ENCODE measurements at places on chromosomes 11 and 22.
A peak's percentile ranks its signal among the peaks of the same experiment; 100 is the strongest.

GRCh38 chr11:770642-771616, 6.4 kb downstream of the GATD1 start:
- no peak for DNase-seq

- DNase-seq: no peak
Observed at GRCh38 chr11:78432058-78432515, 14.5 kb upstream of the GAB2 start.

- DNase-seq: peak; percentile 33
Observed at GRCh38 chr11:68469122-68469521, 8.6 kb downstream of the PPP6R3 start.

GRCh38 chr11:118290923-118291322, 13.6 kb upstream of the CD3E start:
- peak; percentile 11 for DNase-seq

GRCh38 chr11:125720781-125721180, 25.3 kb upstream of the PATE1 start:
- no peak for DNase-seq

DNA sequence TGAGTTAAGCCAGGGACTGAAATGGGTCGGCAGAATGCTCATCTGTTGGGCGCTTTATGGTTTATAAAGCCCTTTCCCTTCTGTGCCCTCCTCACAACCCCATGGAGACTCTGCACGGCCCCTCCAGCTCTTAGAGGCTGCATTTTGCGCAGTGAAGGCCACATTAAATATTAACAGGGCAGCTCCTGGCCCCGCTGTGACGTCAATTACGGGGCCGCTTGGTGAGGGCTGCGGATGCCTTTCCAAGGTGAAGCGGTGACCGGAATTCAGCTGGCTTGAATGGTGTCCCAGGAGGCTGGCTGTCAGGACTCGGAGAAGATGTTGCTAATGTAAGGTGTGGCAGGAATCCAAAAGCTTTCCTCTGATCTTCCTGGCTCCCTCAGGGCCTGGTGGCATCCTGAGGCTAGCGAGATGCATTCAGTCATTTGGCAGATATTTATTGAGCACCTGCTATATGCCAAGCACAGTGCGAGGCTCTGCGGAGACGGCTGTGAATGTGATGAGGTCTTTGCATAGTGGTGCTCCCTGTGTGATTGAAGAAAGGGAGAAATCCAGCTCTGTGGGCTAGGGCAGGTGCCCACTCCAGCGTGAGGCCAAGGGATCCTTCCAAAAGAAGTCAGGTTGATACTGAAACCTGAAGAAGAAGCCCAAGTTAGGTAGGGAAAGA, 10.4 kb upstream of the YWHAH start:
- DNase-seq: no peak

DNA sequence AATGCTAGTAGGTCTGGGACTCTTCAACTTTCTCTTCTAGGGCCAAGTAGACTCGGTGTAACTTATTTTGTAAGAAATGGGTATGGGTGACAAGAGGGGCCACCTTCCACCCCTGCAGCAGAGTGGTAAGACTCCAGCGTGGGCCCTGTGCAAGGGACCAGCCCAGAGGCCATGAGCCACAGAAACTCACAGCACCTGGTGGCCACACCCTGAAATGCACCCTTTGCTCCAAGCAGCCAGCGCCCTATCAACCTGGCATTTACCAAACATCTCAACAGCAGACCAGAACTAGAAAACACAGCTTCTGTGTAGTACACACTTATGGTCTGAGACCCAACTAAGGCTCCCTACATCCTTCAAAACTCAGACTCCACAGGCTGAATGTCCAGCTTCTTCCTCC, 5.7 kb downstream of the CDCA5 start:
- DNase-seq: peak; percentile 56

DNA sequence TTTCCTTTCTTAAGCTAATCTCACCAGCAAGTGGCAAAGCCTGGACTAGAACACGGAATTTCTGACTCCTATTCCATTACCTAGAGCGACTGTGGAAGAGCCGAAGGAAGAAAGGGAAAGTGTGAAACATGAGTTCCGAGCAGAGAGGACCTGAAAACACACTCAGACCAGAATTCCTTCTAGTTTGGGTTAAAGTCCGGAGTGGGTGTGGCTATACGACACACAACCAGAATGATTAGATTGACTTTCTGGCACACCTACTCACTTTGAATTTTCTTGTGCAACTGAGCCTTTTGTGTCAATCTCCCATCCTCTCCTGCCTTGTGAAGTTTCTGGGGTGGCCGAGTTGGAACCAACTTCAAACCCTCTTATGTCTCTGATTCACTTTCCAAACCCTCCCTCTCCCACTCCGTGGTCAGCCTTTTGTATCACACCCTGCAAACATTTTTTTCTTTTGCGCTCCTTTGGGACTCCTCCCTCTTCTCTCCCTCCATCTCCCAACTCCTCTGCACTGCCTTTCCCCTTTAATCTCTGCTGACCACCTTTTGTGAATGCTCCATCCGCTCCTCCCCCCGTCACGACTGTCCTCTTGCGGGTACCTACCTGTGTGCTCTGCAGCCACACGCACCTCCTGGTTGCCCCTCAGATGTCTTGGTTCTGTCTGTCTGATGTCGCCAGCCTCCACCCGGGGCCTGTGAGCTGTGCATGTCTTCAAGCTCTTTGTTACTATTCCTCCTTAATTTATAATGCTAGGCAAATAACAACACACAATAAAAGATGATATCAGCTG, 86.3 kb upstream of the BLID start:
- peak; percentile 86 for DNase-seq

GRCh38 chr11:34379079-34379478, 21.3 kb upstream of the ABTB2 start:
- peak; percentile 36 for DNase-seq

DNA sequence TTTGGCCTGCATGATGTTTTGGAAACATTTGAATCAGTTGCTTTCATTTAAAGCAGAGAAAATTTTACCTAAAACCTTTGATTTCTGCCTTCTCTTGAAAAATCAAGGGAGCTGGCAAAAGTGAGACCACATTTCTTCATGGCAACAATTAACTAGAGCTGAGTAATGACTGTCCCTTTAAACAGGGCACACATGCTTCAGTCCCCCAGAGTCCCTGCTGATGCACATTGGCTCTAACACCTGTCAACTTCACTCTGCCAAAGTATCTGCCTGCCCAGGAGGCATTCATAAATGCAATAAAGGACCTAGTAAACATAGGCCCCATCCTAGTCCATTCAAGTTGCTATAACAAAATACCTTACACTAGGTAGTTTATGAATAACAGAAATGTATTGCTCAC, 87.1 kb upstream of the LDLRAD3 start:
- no peak for DNase-seq

GRCh38 chr11:126155402-126156187, 55.9 kb downstream of the RPUSD4 start:
- DNase-seq: no peak

DNA sequence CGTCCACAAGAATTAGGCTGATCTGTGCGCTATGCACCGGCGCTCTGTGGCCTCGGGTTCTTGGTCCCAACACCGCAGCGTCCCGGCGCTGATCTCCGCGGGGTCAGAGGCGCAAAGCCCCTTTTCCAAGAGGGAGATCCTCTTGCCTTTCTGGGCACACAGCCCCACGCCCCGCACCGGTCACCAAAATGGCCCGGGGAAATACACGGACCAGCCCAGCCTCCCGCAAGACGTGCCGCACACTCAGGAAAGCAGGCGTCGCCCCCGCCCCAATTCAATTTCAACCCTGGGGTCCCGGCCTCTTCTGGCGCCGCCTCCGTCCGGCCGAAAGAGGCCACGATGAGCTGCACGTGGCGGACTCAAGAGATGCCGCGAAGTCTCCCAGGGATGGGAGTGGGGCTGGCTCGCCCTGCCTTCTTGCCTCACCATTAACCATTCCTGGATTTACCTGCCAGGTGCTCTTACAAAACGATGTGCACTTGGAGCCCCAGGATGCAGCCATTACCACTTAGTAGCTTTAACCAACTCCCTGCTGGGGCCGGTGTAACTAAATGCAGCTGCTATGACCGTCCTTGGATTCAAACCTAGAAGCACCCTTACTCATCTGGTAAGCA, 10.5 kb downstream of the PIWIL3 start:
- DNase-seq: no peak

DNA sequence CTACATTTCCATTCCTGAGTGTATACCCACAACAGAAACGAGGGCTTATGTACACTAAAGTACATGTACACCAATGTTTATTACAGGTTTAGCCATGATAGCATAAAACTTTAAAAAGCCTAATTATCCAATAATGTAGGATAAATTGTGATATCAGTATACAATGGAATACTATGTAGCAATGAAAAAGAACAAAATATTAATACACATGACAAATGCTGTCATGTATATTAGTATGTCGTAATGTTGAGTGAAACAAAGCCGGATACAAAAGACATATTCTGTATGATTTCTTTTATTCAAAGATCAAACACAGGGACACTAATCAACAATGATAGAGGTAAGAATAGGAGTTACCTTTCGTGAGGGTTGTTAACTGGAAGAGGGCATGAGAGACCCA, 2.7 kb downstream of the SAA4 start:
- no peak for DNase-seq

DNA sequence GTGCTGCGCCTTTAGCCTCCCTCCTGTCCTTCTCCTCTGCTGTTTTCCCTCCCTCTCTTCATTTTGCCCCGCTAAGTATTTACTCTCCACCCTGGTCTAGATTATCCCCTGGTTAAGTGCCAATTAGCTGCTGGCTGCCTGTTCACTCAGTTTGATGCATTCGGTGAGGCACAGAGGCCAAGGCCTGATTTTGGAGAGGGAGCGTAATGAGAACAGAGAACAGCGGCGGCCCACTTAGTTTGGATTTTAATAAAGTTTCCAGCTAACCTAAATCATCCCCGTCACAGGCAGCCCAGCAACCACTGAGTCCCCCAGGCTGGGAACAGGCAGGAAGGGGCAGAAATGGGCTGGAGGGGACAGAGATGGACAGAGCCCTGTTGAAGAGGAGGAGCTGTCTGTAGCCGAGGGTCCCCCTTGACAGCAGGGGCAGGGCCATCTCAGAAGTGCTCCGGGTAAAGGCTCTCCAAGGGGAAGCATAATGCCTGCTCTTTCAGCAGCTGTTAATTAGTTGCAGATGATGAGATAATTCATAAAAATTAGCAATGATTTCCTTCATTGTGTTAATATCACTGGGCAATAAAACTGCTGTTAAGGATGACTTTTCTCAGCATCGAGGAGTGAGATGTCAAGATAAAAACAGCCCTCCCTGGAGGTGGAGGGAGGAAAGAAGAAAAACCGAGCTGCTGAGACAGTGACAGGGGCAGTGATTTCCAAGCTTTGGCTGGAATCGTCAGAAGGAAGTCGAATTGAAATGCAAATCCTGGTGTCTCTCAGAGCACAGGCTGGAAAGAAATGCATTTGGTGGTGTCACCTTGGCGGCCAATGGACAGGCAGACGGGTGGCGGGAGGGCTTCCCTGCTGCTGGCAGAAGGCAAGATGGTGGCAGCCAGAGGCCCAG, 170.1 kb downstream of the GRIK4 start:
- DNase-seq: no peak

- DNase-seq: peak; percentile 30
Observed at GRCh38 chr11:44977493-44977984, 26.9 kb upstream of the TP53I11 start.

DNA sequence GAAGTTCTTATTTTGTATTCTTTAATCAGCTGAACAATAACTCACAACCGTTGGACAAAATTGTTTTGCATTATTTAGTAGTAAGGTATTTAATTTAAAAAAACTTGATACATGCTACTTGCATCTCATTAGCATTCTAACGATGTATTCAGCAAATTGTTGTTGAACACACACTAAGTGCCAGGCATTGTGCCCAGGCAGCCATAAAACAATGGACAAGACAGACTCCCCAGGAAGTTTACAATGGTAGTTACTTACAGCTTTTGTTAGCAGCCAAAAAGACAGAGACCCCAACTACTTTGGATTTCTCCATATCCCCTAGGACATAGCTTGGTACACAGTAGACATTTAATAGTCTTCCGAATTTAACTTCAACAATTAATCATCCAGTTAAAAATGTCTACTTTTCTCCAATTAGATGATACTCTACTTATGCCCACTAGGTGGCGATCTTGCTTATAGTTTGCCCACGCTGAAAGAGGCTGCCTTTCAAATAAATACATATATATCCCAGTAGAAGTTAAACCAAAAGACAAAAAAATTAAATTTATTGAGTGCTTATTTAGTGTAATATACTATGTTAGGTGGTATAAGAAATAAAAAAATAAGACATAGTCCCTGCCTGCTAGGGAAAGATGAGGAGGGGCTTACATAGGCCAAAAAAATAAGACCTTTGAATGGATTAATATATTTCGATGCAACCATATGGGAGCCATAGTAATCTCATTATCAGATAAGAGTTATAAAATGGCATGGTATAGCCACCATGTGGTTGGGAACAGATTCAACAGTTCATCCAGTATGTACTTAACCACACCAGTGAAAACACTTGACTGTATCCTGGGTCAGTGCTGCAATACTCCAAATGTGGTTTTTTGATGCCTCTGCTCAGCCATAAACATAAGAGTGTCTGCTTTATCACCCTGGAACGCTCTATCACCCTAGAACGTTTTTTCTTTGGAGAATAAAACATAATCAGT, 2.0 kb upstream of the FJX1 start:
- DNase-seq: peak; percentile 80

- DNase-seq: no peak
Observed at GRCh38 chr11:119341222-119342022, 739 bp upstream of the C1QTNF5 start.

- peak; percentile 79 for DNase-seq
Observed at GRCh38 chr11:120331301-120331996, 4.8 kb upstream of the ARHGEF12 start.

DNA sequence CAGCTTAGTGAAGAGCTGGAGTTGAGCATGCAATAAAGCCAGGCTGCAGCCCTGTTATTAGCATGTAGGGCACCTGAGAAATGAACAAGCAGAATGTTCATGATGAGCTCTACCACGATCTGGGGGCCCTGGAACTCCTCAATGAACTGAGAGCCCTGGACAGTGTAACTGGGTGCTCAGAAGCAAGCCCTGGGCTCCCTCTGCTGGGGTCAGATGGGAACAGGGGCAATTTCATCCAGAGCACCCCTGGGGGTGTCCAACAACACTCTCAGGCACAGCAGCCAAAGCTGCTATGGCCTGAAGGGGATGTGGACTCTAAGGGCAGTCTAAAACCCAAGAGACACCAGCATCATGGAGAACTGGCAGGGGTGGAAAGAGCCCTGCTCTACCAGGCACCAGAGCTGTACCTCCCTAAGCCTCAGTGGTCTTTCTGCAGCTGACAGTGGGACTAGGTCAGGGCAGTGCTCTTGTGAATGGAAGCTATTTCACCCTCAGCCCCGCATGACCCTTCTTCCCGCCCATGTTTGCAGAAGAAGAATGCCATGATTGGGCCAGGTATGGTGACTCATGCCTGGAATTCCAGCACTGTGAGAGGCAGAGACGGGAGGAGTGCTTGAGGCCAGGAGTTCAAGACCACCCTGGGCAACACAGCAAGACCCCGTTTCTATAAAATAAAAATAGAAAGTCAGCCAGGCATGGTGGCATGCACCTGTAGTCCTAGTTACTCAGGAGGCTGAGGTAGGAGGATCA, 28.9 kb downstream of the THOC5 start:
- DNase-seq: peak; percentile 61

DNA sequence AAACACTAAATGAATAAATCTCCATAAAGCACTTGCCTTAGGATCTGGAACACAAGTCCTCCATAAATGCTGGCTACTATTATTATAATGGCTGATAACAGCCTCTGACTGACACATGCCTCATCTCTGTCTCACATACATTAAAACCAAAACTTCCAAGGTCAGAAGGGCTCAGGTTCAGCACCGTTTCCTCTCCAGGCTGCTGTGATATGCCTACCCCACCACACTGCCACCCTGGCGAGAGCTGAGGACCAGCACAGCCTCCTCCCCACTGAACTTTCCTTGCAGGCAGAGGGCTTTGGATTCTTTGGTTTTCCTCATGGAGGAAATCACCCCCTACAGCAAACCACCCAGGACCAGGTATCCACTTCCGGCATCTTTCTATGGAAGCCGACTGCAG, 112.8 kb downstream of the ABTB2 start:
- DNase-seq: no peak

All from choroid plexus epithelial cell (primary cell).